ENCODE measurements at places on chromosomes 1 and 21. TPM values are rescaled to one million over a fixed set of nuclear protein-coding genes. Genes with fewer than 3 reads are reported as not detected.

DNA sequence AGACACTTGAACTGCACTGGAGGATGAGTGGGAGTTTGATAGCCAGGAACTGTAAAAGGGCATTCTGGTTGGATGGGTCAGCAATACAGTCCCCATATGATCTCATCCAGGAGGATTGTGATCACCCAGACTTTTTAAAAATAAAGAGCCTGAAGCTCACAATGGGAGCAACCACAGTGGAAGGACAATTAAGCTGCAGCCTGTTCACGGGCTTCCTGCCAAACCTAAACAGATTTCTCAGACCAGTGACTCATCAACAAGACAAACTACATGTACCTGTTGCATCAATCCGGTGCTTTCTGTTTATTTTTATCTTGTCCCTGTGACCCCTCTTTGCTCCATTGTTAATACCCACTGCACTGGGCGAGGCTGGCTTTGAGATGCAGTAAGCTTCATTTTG is 52.3 kb downstream of the PAPPA2 start:
- no peaks in the 10 kb centered on the region for H3K27me3 ChIP-seq
- DNase-seq, result no peak
- no peak overlapping the region for H3K4me3 ChIP-seq
- H3K36me3 ChIP-seq, result no peaks in the 10 kb centered on the region
- H3K4me1 ChIP-seq, result no peaks in the 10 kb centered on the region

DNA sequence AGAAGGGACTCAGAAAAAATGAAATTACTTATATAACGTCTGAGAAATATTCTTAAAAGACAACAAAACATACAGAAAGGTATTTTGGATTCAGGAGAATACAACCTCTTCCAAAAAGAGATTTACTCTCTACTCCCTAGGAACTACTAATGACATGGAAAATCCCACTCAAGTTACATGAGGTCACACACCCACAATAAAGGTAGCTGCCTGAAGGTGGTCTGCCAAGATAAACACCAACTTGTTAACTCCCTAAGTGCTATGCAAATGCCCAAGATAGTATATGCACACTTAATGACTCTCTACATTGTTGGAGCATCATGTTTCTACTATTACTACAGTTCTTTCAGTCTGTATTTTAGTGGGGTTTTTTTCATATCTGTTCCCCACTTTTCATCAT is 26.5 kb downstream of the RERE start:
- H3K27me3 ChIP-seq, result no peaks in the 10 kb centered on the region
- no peak overlapping the region for H3K4me3 ChIP-seq
- no peak for DNase-seq
- H3K36me3 ChIP-seq, result no peaks in the 10 kb centered on the region

DNA sequence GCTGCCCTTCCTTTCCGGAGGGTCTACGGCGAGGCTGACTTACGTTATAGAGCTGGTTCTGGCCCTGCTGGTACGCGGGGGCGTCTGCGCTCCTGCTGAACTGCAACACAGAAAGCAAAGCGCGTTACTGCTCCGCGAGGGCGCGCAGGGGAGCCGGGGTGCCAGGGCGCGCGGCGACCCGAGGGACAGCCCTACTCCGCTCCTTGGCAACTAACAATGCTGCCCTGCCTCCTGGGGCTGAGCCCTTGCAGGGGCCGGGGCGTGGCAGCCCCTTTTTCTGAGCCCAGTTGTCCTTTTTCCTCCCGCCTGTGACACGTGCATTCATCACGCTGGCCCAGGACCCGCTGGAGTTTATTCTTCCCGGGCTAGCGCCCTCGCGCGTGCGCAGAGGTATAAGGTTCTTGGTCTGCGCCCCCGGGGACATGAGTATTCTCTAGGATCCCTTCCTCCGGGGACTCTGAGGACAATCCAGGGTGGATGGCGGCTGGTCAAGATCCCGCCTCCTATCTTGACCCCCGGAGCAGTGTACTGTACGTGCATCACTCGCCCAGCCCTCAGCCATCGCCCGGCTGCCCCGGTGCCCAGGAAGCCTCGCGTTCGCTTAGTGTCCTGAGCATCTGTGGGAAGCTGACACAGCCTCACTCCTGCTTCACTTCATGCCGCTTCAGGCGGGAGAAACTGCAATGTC is 78.9 kb downstream of the CD247 start:
- peaks cover 3% of the 10 kb centered on the region for H3K4me1 ChIP-seq
- H3K36me3 ChIP-seq, result no peaks in the 10 kb centered on the region
- H3K27ac ChIP-seq, result no peak overlapping the region
- no peak overlapping the region for H3K4me3 ChIP-seq
- no peaks in the 10 kb centered on the region for H3K27me3 ChIP-seq

DNA sequence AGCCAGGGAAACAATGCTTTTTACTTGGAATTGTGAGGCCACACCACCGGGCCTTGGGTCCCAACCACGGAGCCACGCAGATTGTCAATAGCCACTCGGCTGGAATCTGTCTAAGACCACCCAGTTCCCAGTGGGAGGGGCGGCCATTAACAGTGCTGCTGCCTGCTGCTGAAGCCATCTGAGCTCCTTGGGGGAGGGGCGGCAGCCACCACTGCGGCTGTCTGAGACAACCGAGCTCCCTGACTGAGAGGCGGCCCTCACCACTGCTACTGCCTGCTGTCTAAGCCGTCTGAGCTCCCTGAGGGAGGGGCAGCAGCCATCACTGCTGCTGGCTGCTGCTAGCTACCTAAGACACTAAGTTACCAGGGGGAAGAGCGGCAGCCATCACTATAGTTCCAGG is 64.3 kb downstream of the DMRTA2 start:
- no peak for DNase-seq
- H3K27ac ChIP-seq, result no peak overlapping the region
- no peak overlapping the region for H3K4me3 ChIP-seq
- H3K36me3 ChIP-seq, result no peaks in the 10 kb centered on the region
- H3K27me3 ChIP-seq, result no peaks in the 10 kb centered on the region

DNA sequence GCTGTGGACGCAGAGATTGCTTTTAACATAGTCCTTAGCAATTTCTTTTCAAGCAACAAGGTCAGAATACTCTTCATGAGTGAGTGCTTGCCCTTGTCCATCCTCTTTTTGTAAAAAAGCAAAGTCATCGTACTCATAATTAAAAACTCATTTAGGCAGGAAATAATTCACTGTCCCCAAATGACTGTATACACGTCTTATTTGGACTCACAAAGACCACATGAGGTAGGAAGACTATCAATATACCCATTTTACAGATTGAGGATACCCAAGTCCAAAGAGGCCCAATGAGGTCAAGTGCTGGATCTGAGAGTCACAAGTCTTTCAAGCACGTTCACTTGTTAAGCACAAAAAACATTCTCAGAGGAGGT is 13.2 kb downstream of the ITPKB start:
- no peaks in the 10 kb centered on the region for H3K36me3 ChIP-seq
- peaks cover 13% of the 10 kb centered on the region for H3K4me1 ChIP-seq
- H3K4me3 ChIP-seq, result no peak overlapping the region
- DNase-seq, result no peak

DNA sequence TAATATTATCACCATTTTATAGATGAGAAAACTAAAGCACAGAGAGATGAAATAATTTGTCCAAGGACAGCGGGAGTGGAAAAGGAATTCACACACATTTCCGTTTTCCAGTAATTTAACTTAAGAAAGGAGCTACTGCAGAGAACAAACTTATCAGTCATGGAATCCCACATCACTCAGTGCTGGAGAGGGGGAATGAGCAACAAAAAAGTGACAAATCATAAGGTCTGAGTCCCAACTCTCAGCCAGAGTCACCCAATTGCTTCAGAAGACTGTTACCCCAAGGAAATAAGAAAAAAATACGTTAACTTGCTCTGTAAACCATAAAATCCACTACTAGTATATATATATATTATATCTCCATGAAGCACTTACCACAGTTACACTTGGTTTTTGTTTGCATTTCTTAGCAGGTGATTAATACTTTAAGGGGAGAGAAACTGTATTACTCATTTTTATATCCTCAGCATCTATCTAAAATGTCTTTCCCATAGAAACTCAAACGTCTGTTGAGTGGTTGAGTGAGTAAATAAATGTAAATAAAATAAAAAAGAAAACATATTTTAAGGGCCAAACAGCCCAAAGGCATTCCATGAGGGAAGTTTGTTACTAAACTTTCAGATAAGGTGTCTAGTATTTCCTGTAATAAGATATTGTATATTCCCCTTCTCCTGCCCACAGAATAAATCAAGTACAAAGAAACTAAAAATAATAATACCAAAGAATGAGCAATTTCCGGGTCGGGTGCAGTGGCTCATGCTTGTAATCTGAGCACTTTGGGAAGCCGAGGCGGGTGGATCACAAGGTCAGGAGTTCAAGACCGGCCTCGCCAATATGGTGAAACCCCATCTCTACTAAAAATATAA is 76.8 kb downstream of the SLC45A1 start:
- peak overlapping the region; percentile 30 for H3K27ac ChIP-seq
- no peaks in the 10 kb centered on the region for H3K36me3 ChIP-seq
- H3K4me3 ChIP-seq, result no peak overlapping the region
- peaks cover 40% of the 10 kb centered on the region for H3K4me1 ChIP-seq
- DNase-seq, result no peak

DNA sequence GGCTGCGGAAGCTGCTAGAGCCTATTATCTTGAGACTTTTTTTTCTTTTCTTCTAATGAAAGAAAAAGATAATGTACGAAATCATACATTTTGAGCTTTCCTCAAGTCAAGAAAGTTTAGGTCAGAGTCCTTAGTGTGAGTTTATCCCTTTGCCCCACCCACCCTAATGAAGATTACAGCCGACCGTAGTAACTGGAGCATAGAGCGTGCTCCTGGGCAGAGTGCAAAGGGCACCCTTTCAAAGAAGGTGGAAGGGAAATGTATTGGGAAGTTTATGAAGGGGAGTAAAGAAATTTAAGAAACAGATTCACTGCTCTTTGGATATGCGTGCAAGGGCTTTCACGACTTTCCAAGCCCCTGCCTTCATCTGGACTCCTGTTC is 17.2 kb downstream of the GNG12 start:
- no peak for DNase-seq
- H3K27me3 ChIP-seq, result no peaks in the 10 kb centered on the region
- H3K4me3 ChIP-seq, result no peak overlapping the region
- no peaks in the 10 kb centered on the region for H3K36me3 ChIP-seq
- H3K27ac ChIP-seq, result no peak overlapping the region
- peaks cover 47% of the 10 kb centered on the region for H3K4me1 ChIP-seq

DNA sequence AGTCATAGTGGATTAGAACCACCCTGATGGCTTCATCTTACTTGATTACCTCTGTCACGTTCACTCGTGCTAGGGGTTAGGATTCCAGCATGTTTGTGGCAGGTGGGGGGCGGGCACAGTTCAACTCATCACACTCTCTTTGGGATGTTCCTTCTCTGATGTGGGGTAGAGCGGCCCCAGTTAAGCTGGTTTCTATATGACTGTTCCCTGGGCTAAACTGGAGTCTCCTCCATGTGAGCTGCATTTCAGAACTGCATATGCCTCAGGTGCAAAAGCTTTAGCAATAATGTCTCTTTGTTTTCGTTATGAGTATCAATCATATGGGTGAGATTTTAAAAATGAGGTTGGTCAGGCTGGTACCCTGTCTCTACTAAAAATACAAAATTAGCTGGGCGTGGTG is 393.2 kb downstream of the RPS6KC1 start:
- no peak overlapping the region for H3K27ac ChIP-seq
- no peak overlapping the region for H3K4me3 ChIP-seq
- DNase-seq, result no peak
- no peaks in the 10 kb centered on the region for H3K27me3 ChIP-seq
- no peaks in the 10 kb centered on the region for H3K36me3 ChIP-seq
- H3K4me1 ChIP-seq, result no peaks in the 10 kb centered on the region

GRCh38 chr1:78035121-78035520 is 10.6 kb upstream of the GIPC2 start:
- DNase-seq, result no peak
- no peaks in the 10 kb centered on the region for H3K4me1 ChIP-seq
- no peak overlapping the region for H3K4me3 ChIP-seq
- no peaks in the 10 kb centered on the region for H3K36me3 ChIP-seq

- no peaks in the 10 kb centered on the region for H3K27me3 ChIP-seq
- no peak overlapping the region for H3K27ac ChIP-seq
These were observed 53.5 kb upstream of the DUSP10 start for GRCh38 chr1:221795380-221795779.

GRCh38 chr1:14310476-14310875 is 288.0 kb upstream of the KAZN start:
- H3K27me3 ChIP-seq, result no peaks in the 10 kb centered on the region
- H3K4me1 ChIP-seq, result peaks cover 10% of the 10 kb centered on the region
- H3K27ac ChIP-seq, result no peak overlapping the region
- no peak for DNase-seq

DNA sequence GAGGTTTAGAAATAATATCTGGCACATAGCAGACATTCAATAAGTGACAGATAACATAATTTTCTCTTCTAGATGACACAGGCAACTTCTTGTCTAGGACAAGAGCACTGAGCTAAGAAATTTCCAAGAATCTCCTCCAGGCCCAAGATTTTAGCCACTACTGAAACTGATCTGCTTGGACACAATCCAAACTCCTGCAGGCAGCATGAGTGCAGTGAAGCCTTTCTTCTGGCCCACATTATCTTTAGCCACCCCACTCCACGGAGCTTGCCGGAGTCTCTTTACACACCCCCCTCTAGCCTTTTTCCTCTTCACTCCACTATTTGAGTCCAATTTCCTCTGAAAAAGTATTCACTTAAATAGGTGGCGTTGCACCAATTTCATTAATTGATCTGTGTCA is 142.9 kb upstream of the DUSP10 start:
- DNase-seq, result peak; percentile 52
- no peaks in the 10 kb centered on the region for H3K36me3 ChIP-seq
- no peak overlapping the region for H3K4me3 ChIP-seq
- no peak overlapping the region for H3K27ac ChIP-seq
- peaks cover 7% of the 10 kb centered on the region for H3K4me1 ChIP-seq

GRCh38 chr1:89060091-89060490 is 4.9 kb downstream of the GBP1 start:
- no peak overlapping the region for H3K27ac ChIP-seq
- no peak for DNase-seq
- no peaks in the 10 kb centered on the region for H3K27me3 ChIP-seq
- peaks cover 26% of the 10 kb centered on the region for H3K36me3 ChIP-seq

DNA sequence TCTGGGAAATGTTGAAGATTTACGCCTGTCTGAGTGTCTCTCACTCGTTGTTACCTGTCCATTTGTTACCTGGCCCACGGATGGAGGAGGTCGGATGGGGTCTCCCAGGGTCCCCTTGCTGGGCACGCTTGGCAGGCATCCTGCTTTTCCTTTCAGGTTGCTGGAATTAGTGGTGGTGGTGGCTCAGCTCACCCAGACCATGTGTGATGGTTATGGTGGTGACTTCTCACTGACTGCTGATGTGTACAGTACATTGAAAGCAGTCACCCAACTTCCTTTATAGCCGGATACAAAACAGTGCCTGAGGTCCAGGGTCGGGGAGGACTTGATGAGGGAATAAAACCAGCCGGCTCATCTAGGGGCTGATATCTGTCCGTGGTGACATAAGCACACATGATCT is 19.5 kb downstream of the MAPKAPK2 start:
- no peak for DNase-seq
- no peak overlapping the region for H3K4me3 ChIP-seq
- no peaks in the 10 kb centered on the region for H3K36me3 ChIP-seq
- H3K27ac ChIP-seq, result no peak overlapping the region
- no peaks in the 10 kb centered on the region for H3K27me3 ChIP-seq
- peaks cover 56% of the 10 kb centered on the region for H3K4me1 ChIP-seq

S100A7 gene
- not detected for total RNA-seq

AMY1C gene
- total RNA-seq, result 24.6 TPM

SLAMF1 gene
- 0.81 TPM for total RNA-seq

PNRC2 gene
- total RNA-seq, result 147 TPM

PDZK1IP1 gene
- total RNA-seq, result not detected

DNAI4 gene
- 21.8 TPM for total RNA-seq

RAD54L gene
- 1.7 TPM for total RNA-seq

SPAG17 gene
- 12.1 TPM for total RNA-seq

ACTL8 gene
- not detected for total RNA-seq

GTF2B gene
- total RNA-seq, result 53.8 TPM

GJA5 gene
- 3.6 TPM for total RNA-seq

PRAMEF20 gene
- not detected for total RNA-seq

AJAP1 gene
- total RNA-seq, result 0.22 TPM

AMY1A gene
- total RNA-seq, result not detected

All from thyroid gland (tissue), 4 donors.